ENCODE measurements at places on chromosomes 13 and 19.
A peak's percentile ranks its signal among the peaks of the same experiment; 100 is the strongest.

GRCh38 chr19:46216612-46217011 is 12.9 kb upstream of the IGFL1 start:
- no peak for DNase-seq

DNA sequence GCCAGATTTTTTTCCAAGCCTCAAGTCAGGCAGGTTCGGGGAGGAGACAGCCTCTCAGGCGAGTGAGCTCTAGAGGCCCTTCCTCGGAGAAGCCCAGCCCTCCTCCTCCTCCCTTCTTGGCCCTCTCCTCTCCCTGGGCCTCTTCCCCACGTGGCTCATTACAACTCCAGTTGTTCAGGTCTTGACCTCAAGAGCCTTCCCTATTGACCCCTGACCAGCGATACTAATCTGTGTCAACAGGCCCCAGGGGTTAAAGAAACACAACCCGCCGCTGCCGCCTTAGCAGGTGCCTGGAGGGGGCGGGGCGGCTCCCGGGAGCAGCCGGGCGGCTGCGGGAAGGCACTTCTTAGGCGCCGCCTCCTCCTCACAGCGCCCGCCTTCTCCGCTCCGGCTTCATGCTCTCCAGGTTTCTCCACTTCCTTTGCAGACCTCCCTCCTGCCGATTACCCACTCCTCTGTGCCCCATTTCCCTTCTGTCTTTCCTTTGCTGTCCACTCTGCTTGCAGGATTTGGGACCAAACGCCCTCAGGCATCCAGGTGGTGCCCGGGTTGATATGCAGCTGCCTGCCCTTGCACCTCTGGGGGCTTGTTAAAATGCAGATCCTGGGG is 51.0 kb downstream of the LYL1 start:
- DNase-seq = peak; percentile 57

- no peak for DNase-seq
These were observed 28.4 kb upstream of the GPR183 start for GRCh38 chr13:99335603-99336002.

DNA sequence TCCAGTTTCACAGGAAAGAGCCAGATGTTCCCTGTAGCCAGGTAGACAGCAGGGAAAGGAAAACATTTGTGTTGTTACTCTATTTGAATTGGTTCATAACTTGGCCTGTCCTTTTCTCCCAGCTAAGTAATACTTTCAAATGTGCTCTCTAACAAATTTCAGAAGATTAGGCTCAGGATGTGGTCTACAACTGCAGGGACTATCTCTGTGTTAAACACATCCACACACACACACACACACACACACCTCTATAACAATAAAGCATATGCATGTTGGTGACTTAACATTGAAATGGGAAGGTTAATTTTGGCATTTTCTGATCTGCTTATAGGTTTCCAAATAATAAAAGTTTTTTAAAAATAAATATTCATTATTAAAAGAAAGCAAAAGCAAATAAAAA is 316.0 kb upstream of the ARGLU1 start:
- no peak for DNase-seq

GRCh38 chr19:3694361-3695123 is 5.7 kb downstream of the PIP5K1C start:
- no peak for DNase-seq

DNA sequence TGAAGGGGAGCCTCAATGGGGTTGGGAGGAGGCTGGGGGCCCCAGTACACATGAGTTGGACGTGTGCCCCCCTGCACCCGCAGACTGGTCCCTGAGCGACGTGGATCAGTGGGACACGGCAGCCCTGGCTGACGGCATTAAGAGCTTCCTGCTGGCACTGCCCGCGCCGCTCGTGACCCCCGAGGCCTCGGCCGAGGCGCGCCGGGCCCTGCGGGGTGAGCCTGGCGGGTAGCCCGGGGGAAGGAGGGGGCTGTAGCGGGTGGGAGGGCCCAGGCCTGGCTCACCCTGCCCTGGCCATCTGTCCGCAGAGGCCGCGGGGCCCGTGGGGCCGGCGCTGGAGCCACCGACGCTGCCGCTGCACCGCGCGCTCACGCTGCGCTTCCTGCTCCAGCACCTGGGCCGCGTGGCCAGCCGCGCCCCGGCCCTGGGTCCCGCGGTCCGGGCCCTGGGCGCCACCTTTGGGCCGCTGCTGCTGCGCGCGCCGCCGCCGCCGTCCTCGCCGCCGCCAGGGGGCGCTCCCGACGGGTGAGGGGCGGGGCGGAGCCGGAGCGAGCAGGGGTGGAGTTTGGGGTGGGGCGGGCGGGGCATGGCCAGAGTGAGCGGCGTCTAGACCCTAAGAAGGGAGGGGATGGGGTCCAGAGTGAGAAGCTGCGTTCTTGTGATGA is 8.1 kb downstream of the PIK3R2 start:
- peak; percentile 70 for DNase-seq

DNA sequence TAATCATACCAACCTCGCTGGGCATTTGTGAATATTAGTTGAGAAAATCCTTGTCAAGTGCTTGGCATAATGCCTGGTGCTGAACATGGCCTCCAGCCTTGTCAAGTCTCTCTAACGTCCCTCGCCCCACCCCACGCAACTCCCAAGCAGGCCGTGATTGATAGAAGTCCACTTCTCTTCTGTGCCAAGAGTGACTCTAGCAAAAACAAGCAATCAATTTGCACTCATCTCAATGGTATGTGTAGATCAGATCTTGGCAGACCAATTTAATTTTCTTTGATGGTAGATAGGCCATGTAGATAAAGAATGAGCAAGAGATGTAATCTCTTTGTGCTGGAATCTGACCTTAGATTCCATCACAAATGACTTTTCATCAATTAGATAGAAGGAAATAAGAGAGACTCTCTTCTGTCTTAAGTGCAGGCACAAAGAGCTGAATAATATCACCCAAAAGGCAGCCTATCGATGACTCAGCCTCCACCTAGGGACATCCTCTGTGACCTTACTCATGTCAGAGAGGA is 31.0 kb upstream of the KATNAL1 start:
- no peak for DNase-seq
